ENCODE measurements at places on chromosomes 2 and 18.
A peak's percentile ranks its signal among the peaks of the same experiment; 100 is the strongest.

DNA sequence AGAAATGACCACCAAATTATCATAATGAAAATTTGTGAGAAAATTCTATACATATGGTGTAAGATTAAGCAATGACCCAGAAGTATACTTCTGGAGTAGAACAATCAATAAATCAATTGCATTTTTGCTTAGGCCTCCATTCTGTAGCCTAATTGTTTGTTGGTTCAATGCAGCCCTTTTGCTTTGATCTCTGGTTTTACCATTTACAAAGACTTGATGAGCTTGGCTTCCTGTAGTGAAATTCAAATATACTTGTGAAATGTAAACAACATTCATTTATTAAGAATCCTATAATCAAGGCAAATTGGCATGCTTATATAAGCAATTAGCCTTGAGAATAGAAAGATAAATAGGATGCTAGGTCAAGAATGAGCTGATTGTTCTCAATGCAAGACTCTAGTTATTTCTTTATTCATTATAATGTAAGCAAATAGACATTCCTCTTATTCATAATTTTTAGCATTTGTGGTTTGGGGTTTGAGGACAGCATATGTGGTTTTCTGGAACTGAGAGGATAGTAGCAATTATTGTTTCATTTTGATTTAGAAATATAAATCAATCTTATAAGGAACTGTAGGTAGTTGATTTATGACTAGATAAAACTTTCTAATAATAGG is 9.7 kb downstream of the FMNL2 start:
- DNase-seq: no peak

DNA sequence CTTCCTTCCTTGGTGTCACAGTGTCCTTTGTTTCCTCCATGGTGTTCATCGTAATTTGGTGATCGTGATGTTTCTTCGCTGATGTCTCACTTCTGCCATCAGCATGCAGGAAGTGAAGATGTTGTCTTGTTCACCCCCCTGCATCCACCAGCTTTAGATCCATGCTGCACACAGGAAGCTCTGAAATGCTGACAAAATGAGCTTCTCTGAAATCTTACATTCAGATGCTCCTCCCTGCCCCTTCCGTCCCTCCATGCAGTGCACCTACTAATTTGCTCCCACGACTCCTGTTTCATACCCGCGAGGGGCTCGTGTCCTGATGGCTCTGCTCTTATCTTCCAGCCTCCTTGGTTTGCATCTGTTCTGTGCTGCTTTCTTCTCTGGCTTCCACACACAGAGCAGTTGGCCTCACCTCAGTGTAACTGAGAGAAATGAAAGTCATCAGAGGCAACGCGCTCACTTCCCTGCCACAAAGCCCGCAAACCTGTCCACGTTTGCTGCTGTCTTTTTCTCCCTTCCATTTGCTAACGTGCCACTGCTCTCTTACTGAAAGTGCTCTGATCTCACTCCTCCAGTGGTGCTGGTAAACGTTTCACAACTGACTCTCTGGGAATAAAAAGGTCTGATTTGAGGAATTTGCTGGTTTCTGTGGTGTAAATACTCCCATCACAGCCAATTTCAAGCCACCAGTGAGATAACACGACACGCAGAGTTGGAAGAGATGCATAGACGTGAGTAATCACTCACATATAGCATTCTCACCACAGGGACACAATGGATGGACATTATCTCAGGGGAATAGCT is 41.0 kb upstream of the MGAT4A start:
- no peak for DNase-seq

DNA sequence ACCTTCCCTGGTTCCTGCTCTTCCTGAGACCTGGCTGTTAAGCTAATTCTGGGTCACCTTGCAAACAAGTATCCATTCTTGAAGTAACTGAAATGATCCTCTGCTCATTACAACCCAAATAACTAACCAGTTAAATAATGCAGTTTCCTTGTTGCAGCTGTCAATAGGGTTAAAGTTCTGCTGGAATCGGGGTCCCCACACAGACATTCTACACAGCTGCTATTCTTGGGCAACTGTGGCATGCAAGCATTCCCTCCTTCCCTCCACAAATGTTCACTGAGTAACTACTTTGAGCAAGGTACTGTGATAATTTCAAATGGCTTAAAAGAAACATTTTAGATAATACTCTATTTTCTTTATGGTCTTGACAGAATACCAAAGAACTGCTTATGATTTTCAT is 17.1 kb downstream of the RBKS start:
- DNase-seq: no peak

GRCh38 chr2:70094171-70094977 is 7.1 kb downstream of the PCBP1 start:
- DNase-seq: no peak

- DNase-seq: peak; percentile 94
These were observed 22.7 kb upstream of the PDIA6 start for GRCh38 chr2:10835052-10835970.

- no peak for DNase-seq
These were observed 21.0 kb downstream of the SPOPL start for GRCh38 chr2:138522556-138522955.

GRCh38 chr2:219857751-219858150 is 230.3 kb downstream of the SLC4A3 start:
- DNase-seq: no peak

- no peak for DNase-seq
These were observed 177.9 kb upstream of the SETBP1 start for GRCh38 chr18:44502790-44503189.

- DNase-seq: peak; percentile 53
These were observed 713.9 kb upstream of the CDH2 start for GRCh38 chr18:28890791-28891190.

GRCh38 chr2:198517976-198518375 is 713.6 kb downstream of the PLCL1 start:
- DNase-seq: no peak
